ENCODE measurements at places on chromosomes 6 and 20.

DNA sequence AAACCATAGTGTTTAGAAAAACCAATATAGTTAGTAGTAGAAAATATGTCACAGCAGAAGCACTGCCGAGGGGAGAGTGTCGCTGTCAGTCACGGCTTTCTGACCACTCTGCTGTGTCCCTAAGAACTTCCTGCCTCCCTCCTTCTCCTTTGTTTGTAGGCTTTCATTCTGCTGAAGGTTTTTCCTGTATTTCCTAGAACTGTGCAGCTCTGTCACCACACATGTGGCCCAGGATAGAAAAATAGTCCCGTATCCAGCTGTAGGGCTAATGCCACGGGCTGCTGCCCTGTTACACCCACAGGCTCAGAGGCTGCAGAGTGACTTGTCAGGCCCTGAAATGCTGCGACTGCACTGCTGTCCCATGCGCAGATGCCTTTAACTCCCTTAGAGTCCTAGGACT lies 52.6 kb upstream of the SYNJ2 start:
- DNase-seq, result no peak

DNA sequence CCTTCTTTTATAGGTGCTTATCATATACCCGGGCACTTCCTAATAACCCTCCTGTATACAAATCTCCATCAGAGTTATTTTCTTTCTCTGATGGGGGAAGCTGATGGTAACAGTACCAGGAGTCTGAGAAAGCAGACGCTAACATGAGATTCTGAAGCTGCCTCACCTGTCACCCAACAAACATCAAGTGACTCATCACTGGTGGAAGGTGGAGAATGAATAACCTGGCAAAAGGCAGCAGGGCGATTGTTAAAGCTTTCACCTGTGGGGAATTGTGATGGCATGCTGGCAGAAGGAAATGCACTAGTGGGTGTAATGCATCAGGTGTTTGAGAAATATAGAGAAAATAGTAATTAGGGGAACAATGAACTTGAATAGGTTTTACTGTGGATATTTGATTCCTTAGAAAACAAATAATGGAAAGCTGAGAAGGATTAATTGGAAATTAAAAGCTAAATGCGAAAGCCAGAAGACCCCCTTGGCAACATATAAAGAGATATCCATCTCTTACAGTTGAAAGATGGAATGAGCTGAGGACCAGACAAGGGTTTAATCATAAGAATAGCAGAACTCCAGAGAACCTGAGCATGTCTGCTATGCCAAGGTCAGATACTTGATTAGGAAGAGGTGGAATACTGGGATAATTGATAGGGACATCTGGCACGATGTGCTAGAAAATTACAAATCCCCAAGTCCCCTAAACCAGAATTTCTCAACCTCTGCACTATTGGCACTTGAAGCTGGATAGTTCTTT lies 517.1 kb downstream of the PKHD1 start:
- no peak for DNase-seq

- DNase-seq, result no peak
Measured at GRCh38 chr20:61803915-61804751, 261.5 kb downstream of the TAF4 start.

DNA sequence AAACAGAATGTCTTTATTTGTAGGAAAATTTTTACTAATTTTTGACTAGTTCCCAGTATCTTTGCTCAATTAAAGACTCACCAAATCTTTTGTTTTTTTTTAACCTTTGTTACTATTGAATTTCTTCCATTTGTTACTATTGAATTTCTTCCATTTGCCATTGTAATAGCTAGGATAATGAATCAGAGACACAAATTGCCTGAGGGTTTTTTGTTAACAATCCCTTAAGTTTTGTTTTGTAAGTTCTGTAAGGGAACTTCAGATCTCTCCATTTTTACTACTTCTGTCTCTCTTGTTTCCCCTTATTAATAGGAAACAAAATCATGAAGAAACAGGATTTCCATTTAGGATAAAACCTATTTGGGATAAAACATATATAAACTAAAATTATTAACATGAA lies 104.3 kb downstream of the MAP3K4 start:
- DNase-seq, result no peak

- no peak for DNase-seq
Measured at GRCh38 chr20:56799187-56799586, 170.1 kb downstream of the TFAP2C start.

- DNase-seq, result no peak
Measured at GRCh38 chr6:24064106-24064505, 61.9 kb upstream of the NRSN1 start.

DNA sequence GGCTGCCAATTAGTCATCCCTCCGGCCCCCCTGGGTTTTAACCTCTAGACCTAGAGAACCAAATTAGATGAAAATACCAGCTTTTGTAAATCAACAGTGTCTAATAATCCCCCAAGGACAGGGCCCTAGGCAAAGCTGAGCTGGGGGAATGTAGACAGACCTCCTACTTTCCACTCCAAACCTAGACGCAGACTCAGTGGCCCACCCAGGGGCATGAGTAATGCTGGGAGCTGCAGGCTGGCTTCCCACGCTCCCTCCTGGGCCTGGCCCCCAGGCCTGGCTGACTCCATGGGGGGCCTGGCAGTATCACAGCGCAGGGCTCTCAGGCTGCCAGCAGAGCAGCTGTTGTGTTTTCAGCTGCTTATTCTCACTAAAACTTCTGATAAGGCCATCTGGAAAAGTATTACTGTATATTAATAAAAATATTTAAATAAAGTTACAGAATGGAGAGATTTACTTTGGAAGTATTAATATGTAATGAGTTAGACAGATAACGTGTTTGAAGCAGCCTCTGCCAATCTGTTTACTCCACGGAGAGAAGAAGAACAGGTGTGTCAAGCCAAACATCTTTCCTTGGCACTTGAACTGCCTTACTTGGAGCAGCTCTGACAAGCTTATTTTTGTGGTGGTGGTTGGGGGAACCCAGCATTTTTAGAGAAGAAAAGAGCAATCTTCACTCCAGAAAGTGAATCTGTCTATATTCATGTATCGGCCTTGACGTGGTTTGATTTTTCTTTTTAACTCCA lies 144.0 kb upstream of the AGPAT4 start:
- no peak for DNase-seq

DNA sequence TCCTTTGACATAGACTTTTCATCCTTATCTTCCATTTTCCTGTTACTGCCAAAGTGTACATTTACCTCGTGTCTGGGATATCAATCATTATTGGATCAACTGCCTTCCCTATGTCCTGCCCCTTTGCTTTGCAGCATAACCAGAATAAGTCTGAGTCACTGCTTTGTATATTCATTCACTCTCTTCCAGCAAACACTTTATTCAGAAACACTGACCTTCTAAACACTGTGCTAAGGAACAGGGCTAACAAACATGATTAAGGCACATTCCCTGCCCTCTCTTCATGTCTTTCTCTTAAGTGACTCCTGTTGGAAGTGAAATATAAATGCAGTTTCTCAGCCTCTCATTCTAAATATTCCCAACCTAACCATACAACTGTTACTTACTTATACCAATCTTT lies 66.9 kb downstream of the COL19A1 start:
- no peak for DNase-seq

- DNase-seq, result no peak
Measured at GRCh38 chr6:161482517-161482858, 208.6 kb upstream of the AGPAT4 start.

DNA sequence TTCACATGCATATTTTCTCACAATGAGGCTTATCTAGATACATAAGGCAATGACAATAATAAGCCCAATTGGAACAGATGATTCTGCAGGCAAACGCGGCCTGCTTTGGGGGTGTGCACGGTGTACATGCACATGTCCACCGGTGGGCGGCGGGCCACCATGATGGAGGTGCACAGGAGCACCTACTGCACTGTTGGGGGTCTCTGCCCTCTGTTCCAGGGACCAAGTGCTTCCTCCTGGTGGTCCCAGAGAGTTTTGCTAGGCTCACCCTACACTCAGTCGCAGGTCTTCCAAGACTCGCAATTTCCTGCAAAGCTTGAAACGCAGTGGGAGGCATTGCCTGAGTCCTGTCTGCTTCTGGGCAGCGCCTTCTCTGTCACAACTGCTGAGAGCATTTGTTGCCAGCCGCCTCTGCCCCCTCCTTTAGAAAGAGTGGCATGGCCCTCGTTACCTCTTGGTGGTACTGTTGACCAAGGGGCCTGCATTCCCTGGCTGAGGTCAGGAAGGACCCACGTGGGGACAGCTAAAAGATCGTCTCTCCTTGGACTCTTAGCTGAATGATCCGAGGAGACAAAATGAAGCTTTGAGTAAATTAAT lies 135.3 kb downstream of the ERMARD start:
- no peak for DNase-seq

- no peak for DNase-seq
Measured at GRCh38 chr6:106539936-106540335, 89.4 kb downstream of the RTN4IP1 start.

Measured in activated CD4-positive, CD25-positive, alpha-beta regulatory T cell treated with anti-CD3 and anti-CD28 coated beads, Interleukin-2, amount 50 U/mL, for 72 hours (primary cell).